ENCODE measurements at places on chromosomes 12 and 14.

DNA sequence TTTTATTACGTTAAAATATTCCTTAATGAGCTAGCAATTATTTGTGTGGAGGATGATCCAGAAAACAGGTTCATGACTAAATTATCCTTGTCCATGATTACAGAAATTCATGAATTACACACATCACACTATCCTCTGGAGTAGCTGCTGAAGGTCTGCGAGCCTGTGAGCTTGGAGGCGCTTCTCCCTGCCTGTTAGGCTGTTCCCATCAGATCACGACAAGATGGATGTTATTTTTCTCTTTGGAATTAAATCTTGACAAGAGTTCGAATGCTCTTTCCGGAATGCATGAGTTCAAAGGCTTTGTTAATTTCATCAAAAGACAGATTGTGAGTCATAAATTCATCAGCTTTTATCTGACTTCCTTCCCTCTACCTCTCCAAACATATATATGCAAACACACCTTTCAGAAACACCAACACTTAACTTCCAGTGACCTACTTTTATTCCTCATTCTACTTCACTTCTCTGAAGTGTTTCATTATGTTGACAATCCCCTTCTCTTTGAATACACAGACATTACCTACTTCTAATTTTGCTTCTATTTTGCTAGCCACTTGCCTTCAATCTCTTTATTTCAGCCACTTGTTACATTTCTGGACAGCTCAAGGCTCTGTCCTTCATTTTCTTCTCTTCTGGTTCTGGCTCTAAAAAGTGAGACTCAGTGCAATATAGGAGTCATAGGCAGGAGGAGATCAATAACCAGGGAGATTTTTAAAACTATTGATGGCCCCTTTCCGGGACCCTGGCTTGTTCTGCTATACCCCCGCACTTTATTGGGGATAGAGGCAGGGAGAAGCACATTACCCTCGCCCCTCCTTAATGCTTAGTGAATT is 274.6 kb downstream of the BTG1 start:
- DNase-seq: no peak

GRCh38 chr12:12899530-12900380 is 8.4 kb downstream of the GPRC5A start:
- no peak for DNase-seq

DNA sequence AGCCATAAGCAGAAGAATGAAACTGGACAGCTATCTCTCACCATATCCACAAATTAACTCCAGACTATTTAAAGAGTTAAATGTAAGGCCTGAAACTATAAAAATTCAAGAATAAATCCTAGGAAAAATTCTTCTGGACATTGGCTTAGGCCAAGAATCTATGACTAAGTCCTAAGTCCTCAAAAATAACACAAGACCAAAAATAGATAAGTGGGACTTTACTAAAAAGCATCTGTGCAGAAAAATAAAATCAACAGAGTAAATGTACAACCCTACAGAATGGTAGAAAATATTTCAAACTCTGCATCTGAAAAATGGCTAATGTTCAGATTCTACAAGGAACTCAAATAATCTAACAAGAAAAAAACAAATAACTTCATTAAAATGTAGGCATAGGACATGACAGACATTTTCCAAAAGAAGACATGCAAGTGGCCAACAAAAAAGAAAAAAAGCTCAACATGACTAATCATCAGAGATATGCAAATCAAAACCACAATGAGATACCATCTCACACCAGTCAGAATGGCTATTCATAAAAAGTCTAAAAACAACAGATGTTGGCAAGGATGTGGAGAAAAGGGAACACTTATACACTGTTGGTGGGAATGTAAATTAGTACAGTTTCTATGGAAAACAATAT is 61.0 kb upstream of the PPFIA2 start:
- DNase-seq: no peak

GRCh38 chr12:82725741-82726140 is 39.0 kb downstream of the TMTC2 start:
- DNase-seq: no peak

- DNase-seq: no peak
Observed at GRCh38 chr12:122311696-122312095, 45.4 kb upstream of the VPS33A start.

GRCh38 chr12:2082321-2082720 is 29.5 kb downstream of the CACNA1C start:
- DNase-seq: no peak

DNA sequence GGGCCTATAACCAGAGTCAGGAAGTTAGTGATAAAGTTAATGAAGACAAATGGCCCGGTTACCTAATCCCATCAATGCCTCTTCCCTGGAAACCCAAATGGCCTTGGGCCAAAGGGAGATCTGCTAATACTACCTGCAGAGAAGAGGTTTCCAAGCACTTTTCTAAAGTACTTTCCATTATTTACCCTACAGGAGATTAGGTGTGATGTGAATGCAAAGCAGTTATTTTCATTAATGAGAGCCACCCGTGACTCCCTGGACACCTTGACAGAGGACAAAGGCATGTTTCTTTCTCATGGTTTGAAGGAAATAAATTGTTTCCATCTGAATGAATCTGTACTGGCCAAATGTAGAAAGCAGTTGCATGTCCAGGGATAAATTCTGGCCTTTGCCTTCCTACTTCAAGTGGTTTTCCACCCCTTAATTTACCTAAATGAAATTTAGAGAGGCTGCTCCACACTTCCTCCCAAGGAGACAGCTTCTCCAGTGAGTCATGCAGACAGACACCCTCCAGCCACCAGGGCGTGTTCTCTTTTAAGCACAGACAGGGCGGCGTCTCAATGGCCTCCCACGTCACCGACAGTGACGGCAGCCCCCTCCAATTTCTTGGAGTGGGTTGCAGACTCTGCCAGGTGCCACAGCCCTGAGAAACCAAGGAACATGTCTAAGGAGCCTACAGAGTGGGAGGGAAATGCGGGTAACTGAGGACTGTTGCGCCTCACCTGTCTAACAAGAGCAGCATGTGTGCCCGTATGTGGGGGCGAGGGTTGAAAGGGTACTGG is 43.9 kb upstream of the GNPNAT1 start:
- DNase-seq: no peak

DNA sequence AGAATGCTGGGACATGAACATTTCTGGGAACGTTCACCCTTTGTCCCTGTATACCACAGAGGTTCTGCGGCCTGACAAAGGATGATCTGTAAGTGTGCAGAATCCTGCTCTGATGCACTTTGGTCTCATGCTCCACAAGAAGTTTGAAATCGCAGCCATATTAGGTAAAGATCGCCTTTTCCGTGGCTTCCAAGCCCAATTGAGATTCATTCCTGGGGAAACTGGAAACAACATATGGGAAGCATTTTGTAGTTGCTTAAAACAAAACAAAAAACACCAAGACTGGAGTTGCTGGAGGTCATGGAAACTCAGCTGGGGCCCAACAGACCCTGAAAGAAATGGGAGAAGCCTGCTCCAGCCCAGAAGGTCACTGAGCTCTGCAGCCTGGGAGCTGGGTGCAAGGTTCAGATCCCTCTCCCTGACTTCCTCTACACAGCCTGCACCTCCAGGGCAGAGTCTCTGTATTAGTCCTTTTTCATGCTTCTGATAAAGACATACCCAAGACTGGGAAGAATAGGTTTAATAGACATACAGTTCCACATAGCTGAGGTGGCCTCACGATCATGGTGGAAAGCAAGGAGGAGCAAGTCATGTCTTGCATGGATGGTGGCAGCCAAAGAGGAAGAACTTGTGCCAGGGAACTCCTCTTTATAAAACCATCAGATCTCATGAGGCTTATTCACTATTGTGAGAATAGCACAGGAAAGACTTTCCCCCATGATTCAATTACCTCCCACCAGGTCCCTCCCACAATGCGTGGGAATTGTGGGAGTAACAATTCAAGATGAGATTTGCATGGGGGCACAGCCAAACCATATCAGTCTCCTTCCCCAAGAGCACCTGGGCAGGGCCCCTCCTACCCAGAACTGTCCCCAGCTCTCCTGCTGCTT is 60.8 kb upstream of the CHGA start:
- DNase-seq: no peak

Data from thoracic aorta (tissue), 2 donors.